ENCODE measurements at places on chromosomes 12 and 14.

DNA sequence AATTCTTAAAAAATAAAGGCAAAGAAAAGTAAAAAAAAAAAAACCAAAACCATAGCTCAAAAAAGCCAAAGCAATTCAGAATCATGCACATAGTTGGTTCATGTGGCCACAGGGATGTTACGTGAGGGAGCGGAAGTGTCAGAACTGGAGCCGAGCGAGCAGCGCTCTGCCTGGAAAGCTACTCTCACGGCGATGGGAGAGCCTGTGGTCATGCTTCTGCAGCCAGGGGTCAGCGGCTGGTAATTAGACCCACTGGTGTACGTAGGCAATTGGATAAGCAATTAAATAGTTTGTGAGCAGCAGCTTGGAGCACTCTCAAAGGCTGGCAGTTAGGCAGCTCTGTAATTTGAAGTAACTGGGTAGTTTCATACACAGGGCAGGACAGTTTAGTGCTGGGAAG is 58.1 kb downstream of the TRHDE start:
- DNase-seq = no peak

- no peak for DNase-seq
Measured at GRCh38 chr12:65334521-65334920, 56.0 kb downstream of the MSRB3 start.

DNA sequence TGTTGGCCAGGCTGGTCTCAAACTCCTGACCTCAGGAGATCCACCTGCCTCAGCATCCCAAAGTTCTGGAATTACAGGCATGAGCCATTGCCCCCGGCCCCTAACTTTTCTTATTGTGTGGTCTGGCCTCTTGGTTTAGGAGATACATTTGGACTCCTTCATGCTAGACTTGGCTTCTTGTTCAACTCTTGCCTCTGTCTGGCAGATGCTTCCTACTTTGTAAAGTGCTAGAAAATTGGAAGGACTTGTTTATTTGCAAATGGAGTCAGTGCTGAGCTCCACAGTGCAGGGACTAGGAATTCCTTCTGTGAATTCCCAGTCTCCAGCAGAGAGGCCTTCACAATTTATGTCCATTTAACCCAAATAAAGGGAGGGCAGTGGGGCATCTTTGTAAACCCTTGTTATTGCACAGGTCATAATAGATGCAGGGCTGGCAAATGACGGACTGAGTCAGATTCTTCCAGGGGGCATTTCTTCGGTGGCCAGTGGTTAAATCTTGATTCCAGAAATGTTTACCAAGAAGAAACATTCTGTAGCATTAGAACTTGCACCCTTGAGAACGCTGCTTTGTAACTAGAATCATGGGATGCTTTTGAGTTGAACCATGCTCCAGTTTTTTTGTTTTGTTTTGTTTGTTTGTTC is 73.8 kb upstream of the TBX3 start:
- DNase-seq = no peak

GRCh38 chr14:82112210-82112839 is 578.7 kb upstream of the SEL1L start:
- DNase-seq = no peak

- DNase-seq = no peak
Measured at GRCh38 chr14:81070511-81070910, 115.1 kb downstream of the TSHR start.

DNA sequence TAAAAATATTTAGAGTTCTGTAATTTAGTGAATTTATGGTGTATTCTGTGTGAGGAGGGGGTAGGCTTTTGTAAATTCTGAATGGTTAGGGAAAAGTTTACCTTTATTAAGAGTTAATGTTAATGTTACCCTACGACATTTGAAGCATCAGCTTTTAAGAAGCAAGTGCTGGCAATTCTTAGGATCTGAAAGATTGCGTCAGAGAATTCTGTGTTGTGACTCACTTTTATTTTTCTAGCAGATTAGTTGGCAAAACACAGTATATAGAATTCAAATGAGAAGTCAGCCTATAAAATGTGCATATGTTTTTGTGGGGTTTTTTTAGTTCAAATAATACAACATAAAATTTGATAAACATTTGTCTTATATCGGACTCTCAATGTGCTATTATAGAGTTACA is 97.6 kb downstream of the RAD52 start:
- no peak for DNase-seq

- DNase-seq = no peak
Measured at GRCh38 chr12:114982760-114983159, 298.8 kb upstream of the TBX3 start.

DNA sequence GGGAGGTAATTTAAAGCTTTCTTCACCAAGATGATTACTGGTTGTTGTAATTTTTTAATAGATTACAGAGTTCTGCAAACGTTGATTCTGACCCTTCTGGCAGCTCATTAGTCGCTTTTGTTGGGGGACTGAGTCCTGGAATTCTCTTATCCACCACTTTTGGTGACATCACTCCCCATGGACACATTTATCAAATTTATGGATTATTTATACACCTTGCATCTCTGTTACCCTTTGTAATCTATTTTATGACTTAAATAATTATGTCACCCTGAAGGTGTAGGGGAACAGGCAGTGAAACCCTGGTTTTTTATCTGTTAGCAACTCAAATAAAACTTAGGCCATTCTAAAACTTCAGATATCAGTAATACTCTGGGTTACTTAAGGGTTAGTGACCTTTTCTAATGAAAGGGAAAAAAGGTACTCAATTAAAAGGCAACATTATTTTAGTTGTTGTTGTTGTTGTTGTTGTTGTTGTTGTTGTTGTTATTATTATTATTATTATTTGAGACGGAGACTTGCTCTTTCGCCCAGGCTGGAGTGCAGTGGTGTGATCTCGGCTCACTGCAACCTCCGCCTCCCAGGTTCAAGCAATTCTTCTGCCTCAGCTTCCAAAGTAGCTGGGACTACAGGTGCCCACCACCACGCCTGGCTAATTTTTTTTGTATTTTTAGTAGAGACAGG is 58.9 kb upstream of the RNU6-7 start:
- DNase-seq = no peak

DNA sequence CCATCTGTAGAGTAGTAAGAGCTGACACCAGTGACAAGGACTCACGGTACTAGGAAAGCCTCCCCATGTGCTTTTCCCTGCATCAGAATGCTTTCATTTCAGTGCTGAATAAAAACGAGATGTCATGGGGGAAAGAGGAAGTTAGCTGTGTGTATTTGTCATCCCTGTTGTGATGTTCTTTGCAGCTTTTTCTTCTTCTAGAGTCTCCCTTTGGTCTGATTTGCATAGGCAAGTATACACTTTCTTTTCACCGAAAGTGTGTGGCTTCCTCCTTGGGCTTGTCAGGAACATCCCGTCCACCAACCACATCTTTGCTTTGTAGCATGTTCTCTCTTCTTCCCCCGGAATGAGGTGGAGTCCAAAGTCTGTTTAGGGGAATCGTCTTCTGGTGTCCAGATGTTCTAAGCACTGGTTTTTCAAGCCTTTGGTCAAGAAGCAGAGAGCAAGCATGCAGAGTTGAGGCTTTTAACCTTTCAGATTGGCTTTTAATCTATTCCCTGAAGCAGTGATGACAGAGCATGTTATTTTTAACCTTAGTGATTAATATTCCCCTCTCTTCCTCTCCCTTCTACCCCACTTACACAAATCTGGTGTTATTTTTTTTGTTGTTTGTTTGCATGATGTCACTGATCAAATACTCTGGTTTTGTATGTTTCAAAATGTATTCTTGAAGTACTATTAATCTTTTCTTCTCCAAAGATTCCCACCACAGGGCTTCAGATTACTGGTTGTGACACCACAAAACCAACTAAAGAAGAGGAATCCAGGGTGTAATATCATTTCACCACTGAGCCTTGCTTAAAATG is 163.4 kb downstream of the SAMD4A start:
- no peak for DNase-seq

- no peak for DNase-seq
Measured at GRCh38 chr14:71491931-71492330, 440.3 kb upstream of the RGS6 start.

- DNase-seq = no peak
Measured at GRCh38 chr14:42929806-42930480, 1323.3 kb downstream of the LRFN5 start.

- DNase-seq = no peak
Measured at GRCh38 chr12:125129179-125129571, 63.9 kb downstream of the AACS start.

DNA sequence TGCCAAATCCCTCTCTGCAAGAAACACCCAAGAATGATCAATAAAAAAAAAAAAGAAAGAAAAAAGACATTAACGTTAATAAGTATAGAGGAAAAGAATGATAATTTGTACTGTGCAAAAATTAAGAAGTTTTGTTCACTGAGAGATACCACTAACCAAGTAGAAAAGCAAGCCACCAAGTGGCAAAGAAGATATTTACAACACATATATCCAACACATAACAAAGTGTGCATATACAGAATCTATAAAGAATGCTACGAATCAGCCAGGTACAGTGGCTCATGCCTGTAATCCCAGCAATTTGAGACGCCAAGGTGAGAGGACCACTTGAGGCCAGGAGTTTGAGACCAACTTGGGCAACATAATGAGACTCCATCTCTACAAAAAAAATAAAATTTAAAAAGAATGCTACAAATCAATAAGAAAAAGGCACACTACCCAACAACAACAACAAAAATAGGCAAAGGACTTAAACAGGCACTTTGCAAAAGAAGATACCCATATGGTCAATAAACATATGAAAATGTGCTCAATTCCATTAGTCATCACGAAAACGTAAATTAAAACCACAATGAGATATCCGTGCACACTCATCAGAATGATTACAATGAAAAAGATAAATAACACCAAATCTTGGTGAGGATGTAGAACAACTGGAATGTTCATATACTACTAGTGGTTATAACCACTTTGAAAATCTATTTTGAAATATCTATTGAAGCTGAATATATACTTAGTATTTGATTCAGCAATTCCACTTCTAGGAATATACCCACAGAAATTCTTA is 19.8 kb downstream of the GALNT4 start:
- DNase-seq = no peak

DNA sequence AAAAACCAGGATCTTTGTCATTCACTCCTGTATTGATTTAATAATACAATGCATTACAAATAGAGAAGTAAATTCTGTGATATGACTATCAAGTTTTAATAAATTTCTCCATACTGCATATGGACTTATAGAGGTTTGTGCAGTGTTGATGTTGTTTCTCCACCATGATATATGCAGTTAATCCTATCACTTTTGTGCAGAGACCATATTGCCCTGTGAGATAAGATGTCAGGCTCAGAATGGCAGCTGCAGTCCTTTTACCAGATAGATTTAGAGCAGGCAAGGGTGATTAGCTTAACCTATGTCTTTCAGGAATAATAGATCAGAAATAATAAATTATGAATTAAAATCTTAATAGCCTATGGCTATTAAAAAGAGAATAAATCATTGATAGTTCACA is 38.6 kb upstream of the KCNJ8 start:
- DNase-seq = no peak

DNA sequence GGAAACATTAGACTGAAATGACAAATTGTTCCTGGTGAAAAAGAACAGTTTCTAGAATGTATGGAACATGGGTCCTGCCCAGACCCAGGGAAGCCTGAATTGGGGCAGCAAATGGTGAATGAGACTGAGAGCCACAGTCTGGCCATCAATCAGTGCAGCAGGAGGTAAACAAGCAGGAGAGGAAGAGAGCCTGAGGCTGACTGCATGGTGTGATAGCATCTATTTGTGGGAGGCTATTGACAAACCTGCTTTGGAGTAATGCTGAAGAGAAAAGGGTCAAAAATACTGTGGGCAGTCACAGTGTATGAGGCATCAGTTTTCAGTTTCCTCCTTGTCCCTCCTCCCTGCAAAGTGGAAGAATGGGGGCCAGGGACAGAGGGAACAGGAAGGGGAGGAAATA is 136.8 kb downstream of the ANKS1B start:
- DNase-seq = no peak

DNA sequence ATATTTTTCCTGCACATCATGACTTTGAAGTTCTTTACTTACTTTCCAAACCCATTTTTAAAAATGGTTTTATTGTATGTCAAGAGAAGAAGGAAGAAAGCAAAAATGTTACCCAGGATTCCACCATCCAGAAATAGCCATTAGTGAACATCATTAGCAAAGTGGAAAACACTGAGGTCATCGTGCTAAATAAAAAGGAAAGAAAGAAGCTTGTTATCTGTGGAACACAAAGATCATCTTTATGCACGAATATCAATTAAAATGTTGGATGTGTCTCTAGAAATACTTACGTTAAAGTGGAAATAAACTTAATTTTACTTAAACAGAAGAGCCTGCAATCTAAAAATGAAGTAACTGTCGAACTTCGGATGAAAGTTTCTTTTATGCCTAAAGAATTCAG is 27.3 kb downstream of the SFSWAP start:
- DNase-seq = no peak

GRCh38 chr14:100965296-100965695 is 61.8 kb upstream of the RTL1 start:
- DNase-seq = no peak

DNA sequence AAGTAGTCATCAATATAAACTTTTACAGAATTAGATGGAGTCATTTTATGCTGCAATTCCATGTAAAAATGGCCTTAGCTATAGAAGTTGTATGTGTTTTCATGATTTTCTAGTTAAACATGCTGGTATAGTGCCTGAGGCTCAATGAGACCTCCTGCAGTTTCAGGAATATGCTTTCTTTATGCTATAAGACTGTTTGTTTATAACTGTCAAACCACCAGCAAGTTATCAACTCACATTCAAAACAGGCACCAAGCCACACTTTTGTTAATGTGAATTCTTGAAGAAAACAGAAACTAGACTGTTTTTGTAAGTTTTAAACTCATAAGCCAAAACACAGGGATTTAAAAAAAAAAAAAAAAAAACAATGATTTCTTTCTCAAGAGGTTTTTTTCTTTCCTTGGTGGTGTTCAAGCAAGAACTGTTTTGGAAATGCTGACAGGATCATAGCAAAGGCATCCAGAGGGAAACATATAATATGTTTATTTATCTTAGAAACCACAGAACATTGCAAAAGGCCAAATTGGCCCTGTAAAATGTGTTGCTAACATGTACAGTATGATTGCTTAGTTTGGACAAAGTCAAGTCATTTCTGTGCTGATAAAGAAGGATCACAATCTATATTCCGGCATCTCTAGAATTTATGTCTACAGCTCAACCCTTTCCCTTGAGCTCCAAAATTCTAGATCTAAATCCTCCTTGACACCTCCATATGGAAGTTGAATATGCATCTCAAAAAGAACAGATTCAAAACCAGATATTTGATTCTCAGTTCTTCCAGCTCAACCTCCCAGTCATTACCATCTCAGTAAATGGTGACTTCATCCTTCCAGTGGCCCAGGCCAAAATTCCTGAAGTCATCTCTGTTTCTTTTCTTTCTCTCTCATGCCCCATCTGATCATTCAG is 29.0 kb upstream of the LUM start:
- DNase-seq = no peak

DNA sequence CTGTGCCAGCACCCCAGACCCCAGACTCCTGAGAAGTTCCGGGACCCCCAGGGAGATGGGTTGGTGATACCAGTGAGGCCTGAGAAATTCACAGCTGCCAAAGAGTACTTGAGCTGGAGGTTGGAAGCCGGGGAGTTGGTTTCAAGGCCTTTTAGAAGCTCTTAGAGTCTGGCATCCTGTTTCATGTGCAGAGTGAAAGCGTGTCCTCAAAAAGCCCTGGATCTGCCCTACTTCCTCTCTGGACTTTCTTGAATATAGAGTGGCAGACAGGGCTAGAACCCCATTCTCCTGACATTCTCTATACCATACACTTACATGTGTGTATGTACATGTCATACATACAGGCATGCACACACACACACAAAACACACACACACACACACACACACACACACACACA is 31.3 kb upstream of the PPM1A start:
- no peak for DNase-seq

- no peak for DNase-seq
Measured at GRCh38 chr14:103137689-103138300, 14.5 kb downstream of the TNFAIP2 start.
